NCI-H1105 treated with DMSO at 0.1 percent for 48 hours (cell line): ENCODE measurements at places on chromosomes 12 and 14.
A peak's percentile ranks its signal among the peaks of the same experiment; 100 is the strongest.

DNA sequence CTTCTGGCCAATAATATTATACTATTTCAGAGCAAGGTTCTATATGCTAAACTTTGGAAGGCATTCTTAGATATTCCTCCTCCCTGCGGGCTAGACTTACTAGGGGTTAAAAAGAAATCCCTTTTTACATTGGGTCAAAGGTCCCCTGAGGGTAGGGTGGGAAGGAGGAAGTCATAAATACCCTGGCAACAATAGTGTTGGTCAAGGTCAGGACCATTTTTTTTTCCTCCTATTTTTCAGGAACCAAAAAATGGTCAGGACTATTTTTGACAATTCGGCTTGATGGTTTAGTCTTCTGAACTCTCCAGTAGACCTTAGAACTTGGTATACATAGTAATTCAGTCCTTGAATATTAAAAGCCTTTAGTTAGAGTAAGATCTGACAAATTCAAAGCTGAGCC, 4.5 kb upstream of the NANOG start:
- DNase-seq, result no peak

GRCh38 chr14:64681796-64682710, 22.2 kb upstream of the PLEKHG3 start:
- no peak for DNase-seq

DNA sequence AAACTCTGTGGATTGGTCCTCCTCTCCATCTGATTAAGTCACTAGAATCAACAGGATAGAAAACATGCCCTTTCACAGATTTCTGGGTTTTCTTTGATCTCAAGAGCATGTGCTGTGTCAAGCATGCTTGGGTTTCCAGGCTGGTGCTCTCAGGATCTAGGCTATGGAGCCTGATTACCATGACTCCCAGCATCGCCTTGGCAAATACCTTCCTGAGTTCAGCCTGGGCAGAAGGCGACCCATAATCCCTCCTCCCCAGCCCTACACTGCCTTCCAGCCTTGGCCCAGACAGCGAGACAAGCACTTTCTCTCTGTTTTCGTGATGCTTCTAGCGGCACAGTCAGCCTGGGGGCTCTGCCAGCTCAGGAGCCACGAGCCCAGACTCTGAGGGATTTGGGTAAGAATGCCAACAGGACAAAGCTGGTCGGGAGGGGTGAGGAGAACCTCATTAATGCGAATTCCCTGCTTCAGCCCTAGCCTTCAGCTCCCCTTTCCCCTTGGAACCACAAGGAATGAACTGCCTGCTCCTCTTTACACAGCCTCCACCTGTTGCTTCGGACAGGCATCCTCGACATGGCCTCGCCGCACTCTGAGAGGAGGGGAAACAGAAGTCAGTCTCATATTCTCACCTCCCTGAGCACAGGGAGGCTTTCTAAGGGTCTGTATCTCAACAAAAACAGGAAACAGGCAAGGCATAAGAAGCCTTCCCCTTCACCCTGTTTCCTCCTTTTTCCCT, 227.1 kb downstream of the MSRB3 start:
- no peak for DNase-seq

DNA sequence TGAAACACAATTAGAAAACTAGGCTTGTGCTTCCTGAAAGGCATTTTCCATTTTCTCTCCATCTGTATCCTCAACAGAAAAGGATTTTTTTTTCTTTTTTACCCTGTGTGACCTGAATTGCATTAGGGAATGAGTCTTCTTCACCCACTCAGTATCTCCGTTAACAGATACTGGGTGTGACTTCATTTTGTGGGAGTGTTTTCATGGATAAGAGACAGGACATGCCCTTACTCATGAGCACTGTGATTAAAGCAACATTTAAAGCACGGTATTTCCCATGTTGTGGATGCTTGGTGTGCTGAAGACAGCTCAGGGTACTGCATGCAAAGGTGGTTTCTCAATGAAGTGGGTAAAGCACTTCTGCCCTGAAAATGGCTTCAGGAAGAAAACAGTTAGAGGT, 1397.3 kb upstream of the TMEM132C start:
- DNase-seq, result no peak

- no peak for DNase-seq
Observed at GRCh38 chr14:82420871-82421270, 887.2 kb upstream of the SEL1L start.

DNA sequence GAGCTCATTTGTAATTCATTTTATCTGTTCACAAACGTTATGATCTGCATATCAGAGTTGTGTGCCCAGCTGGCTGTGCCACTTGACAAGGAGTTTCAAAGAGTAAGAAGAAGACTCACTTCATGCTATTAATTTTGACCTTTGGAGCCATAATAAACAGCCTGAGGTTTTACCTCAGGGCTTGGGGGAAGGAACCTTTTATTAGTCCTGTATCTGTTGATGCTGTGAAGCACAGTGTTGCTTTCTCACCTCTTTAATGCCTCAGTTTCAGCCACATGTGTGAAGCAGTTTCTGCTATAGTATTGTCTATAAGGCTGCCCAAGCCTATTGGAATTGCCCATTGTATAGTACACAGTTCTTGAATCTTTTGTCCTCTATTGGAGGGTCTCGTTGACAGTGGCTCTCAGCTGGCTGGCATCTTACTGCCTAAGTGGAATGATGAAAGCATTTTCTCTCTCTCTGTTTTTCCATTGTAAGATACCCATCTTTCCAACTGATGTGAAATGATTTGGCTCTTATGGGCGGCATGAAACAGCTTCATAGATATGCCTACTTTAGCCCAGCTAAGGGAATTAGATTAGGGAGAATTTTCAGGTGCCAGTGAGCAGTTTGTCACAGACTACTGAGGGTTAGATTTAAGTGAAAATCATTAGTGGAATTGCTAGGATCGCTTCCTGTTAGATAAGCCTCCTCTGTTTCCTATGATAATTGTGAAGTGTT, 34.7 kb downstream of the GPATCH2L start:
- peak; percentile 67 for DNase-seq

DNA sequence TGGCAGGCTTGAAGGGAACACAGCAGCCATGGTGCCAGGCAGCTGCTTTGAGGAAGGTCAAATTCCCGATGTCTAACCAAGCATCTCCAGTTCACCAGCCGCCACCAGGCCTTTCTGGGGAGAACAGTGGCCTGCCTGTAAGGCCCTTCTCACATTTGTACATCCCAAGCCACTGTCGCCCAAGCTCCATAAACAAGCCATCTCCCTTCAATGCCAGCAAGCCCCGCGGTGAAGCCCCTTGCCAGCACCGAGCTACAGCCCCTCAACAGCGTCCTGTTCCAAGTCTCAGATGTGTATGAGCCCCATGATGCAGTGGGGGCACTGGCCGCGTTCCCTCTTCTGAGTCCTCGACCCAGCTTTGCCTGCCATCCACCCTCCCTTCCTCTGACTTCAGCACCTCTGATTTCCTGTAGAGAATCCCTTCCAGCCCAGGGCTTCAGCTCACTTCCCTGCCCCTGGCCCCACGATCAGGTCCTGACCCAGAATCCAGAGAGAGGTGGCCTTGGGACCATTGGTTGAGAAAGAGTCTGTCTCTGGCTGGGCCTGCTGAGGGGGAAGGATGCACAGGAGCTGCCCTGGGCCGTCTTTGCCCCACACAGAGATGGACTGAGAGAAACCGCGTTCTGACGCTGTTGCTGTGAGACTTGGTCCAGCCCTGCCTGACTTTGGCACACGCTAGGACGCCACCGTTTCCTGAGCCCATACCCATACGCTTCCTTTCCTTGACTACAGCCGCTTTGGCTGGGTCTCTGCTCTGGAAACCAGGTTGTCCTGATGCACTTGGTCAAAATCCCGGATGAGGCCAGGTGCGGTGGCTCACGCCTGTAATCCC, 1.9 kb upstream of the MMP17 start:
- no peak for DNase-seq

- DNase-seq, result no peak
Observed at GRCh38 chr14:98085751-98086150, 1186.2 kb downstream of the BCL11B start.

GRCh38 chr12:94839347-94839746, 164.2 kb downstream of the NDUFA12 start:
- no peak for DNase-seq

DNA sequence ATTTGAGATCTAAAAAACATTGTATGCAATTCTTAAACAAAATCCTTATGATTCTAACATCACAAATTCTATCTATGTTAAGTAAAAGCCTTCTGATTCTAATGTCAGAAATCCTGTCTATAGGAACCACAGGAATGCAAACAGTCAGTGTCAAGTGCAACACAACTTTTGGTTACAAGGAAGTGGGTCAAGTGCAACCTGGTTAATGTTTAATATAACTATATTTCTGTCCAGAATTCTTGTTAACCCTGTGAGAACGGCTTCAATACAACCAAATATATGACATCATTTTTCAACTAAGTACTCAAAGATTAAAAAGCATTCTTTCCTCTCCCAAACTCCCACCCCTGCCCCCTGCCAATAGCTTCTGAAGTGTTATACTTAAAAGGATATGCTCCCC, 107.9 kb upstream of the PLEKHA5 start:
- DNase-seq, result no peak

DNA sequence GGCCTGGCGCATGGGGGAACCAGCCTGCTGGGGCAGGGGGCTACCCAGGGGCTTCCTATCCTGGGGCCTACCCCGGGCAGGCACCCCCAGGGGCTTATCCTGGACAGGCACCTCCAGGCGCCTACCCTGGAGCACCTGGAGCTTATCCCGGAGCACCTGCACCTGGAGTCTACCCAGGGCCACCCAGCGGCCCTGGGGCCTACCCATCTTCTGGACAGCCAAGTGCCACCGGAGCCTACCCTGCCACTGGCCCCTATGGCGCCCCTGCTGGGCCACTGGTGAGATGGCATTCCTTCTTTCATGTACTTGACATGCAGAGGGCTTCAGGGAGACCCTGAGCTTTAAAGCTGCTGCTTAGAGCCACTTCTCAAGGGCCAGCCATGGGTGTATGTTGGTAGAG, 9.0 kb downstream of the LGALS3 start:
- no peak for DNase-seq

DNA sequence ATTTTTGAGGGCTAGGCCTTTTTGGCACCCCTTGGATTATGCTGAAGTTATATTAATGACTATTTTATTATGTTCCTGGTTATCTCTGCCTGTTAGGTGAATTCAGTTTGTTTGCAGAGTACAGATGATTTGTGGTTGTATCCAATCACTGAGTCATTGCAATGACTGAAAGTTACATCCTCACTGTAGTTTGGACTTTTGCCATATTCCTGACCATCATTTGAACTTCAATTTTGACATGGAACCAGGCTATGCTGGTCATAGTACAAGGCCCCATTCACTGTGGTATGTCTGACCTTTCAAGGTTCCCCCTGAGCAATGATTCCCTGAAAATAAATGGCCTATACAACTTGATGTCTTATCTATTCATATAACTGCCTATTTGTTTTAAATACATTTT, 621.0 kb downstream of the CCER1 start:
- no peak for DNase-seq

- DNase-seq, result no peak
Observed at GRCh38 chr14:78498062-78498595, 328.0 kb downstream of the NRXN3 start.

DNA sequence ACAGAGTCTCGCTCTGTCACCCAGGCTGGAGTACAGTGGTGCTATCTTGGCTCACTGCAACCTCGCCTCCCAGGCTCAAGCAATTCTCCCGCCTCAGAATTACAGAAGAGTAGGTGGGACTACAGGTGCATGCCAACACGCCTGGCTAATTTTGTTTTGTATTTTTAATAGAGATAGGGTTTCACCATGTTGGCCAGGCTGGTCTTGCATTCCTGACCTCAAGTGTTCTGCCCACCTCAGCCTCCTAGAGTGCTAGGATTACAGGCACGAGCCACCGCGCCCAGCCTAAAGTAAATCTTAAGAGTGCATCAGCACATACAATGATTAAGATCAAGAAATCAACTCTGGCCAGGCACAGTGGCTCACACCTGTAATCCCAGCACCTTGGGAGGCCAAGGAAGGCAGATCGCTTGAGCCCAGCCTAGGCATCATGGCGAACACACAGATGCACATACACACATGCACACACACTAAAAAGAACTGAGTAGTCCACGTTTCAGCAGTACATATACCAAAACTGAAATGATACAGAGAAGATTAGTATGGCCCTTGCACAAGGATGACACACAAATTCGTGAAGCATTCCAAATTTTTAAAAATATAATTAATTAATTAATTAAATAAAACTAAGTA, 65.0 kb downstream of the HECTD1 start:
- no peak for DNase-seq

DNA sequence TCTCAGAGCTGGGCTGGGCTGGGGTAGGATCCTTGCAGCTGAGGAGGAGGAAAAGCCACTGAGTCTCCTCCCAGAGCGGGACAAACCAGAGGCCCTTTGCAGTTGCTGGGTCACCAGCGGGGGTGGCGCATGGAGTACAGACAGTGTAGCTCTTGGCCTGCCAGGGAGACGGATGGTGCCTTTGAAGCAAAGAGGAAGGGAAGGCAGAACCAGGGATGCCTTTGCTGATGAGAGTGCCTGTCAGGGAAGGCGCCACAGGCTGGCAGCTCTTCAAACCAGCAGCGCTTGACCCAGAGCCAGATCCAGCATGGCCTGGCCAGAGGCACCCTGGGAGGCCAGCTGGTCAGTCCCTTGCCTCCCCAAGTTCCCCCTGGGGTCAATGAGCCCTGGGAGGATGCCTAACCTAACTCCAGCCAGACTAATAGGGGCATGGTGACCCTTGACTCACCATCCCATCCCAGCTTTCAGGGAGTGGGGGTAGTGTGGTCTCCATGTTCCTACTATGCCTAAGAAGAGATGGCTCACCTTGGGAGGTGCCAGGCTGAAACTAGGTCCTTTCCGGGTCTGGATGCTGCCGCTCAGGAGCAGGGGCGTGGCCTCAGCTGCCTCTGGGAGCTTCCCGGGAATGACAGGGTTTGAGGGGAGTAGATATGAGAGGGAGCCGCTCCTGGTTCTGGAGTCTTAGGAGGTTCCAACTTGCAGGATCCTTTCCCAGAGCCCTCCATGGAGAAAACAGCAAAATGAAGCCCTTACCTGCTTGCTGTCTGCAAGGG, 19.8 kb downstream of the VASH1 start:
- no peak for DNase-seq

GRCh38 chr12:7441216-7441615, 2.7 kb downstream of the CD163L1 start:
- no peak for DNase-seq

DNA sequence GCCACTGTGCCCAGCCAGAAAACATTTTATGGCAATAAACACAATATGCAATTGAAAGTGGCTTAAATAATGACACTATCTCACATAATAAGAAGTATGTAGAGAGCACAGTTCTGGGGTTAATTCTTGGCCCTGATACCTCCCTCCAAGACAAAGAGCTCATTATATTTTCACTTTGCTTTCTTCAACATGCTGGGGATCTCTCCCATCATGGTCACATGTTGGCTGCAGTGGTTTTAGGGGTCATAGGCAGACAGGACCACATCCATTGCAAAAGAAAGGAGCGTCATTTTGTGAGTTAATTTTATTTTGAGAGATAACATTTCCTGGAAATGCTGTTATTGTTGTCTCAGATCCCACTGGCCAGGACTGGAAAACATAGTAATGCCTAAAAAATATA, 8.3 kb upstream of the SLC38A2 start:
- no peak for DNase-seq
